ENCODE measurements at places on chromosomes 6 and 20.

GRCh38 chr20:60446267-60447111, 488.3 kb downstream of the CDH26 start:
- no peak for DNase-seq

DNA sequence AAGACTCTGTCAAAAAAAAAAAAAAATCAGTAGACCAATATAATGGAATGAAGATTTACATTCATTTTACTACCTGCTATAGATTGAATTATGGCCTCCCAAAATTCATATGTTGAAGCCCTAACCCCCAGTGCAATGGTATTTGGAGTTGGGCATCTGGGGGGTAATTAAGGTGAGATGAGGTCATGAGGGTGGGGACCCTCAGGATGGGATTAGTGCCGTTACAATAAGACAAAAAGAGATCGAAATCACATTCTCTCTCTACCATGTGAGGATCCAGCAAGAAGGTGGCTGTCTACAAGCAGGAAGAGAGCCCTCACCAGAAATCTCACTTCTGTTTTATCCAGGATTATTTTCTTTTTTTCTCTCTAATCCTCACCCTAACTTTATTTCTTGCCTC, 100.6 kb upstream of the LOC128125822 start:
- no peak for DNase-seq

DNA sequence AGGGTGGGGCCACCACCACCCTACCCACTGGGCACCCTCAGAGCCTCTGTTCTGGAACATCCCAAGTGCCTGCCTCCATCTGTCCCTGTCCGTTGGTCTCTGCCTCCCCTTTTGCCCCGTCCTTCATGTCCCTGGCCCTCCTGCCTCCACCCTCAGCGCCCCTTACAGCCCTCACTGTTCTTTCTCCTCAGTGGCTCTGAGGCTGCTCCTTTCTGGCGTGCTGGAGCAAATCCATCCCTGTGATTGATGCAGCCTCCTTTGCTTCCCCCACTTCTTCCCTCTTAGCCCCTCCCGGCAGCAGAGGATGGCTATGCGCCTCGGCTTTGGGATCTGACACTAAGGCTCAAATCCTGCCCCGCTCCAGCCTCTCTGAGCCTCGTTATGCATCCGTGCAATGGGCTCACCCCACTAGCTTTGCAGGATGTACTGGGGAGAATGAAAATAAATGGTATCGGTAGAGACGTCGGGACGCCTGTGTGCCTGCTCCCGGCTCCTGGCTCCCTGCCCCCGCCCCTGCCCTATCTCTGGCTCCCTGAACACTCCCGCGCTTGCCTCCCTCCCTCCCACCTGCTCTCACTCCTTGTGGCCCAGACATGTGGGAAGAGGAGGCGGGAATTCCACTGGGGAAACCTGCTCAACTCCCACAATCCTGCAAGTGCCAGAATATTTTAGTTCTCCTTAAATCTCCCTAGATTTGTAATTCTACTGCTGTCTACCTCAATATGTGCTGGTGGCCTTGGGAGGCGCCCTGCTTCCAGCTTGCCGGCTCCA, 13.1 kb downstream of the VSTM2L start:
- no peak for DNase-seq

DNA sequence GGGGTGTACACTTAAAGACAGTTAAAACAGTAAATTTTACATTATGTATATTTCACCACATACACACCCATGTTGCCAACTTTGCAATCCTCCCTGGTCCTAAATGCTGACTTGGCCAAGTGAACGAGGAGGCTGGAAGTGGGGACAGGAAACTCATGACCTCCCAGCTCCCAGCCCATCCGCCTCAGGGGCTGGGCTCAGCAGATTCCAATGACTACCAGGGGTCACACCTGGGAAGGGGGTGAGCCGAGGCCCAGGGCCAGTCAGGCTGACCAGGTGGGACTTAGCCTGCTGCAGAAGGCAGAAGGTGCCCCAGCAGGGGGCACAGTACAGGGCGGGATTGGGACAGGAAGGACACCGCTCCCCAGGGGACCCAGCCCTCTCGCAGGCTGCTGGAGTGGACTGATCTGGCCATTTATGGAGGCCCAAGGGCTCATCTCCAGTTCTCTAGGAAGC, 2.4 kb downstream of the SIGLEC1 start:
- DNase-seq: no peak

- DNase-seq: no peak
These were observed 537.4 kb downstream of the TENT5A start for GRCh38 chr6:81215092-81215432.

DNA sequence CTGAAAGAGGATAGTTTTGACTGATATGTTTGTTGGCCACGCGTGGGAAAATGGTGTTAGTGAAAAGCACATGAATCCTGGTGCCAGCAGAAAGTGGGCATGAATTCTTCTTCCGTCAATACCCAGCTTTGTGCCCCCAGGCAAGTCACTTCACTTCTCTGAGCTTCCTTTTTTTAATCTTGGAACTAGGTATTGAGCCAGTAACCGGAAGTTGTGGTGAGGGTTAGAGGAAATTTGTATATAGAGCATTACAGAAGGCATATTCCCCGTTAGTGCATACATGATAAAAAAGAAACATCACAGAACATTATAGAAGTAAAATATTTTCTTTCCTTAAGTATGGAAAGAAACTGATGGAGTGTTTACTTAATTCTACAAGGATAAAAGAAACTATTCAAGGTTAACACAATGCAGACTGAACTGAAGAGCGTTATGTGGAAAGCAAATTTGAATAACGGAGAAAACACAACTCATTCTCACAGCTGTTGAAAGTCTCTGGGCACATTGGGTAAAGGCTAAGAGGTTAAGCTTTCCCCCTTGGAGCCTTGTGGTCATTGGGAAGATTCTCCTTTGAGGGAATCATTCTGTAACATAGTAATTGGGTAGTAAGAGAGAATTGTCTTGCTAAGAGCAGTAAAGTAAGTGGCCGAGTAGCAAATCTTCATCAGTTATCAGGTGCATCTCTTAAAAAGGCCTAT, 223.1 kb downstream of the BCAS1 start:
- no peak for DNase-seq

DNA sequence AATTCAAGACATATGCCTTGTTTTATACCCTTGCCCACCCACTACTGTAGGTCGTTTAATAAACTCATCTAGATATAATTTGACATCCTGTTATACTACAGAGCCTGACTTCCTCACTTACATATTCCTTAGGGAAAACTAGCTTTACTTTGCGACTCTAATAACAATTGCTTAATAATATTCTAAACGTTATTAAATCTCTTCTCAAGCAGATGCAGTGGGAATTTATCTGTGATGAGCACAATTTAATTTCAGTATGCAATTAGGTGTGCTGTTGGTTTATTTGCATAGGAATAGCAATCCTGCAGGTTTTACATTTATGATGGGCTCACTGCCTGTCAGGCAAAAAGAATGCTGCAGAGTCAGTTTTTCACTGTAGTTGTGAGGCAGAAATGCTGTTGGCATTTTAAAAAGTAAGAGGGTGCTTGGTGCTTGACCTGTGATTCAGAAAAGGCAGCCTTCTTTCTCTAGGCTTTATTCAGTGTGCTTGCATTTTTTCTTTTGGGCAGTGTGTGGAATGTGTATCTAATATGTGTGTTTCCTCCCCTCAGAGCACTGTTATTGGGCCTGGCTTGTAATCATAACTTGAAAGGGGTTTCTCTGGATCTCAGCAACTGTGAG, 152.3 kb upstream of the SCGN start:
- no peak for DNase-seq

DNA sequence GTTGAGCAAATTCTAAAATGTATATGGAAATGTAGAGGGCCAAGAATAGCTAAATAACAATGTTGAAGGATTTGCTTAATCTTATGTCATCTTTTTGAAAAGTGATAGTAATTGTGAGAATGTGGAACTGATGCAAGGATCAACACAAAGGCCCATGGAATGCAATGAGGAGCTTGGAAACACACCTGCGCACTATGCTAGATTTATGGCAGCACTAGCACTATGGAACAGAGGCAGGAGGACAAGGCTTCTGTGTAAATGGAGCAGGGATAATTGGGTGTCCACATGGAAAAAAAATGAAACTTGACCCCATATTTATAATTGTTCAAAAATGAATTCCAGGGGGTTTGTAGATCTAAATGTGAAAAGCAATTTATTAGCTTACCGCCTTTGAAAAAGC, 298.3 kb downstream of the FARS2 start:
- no peak for DNase-seq

DNA sequence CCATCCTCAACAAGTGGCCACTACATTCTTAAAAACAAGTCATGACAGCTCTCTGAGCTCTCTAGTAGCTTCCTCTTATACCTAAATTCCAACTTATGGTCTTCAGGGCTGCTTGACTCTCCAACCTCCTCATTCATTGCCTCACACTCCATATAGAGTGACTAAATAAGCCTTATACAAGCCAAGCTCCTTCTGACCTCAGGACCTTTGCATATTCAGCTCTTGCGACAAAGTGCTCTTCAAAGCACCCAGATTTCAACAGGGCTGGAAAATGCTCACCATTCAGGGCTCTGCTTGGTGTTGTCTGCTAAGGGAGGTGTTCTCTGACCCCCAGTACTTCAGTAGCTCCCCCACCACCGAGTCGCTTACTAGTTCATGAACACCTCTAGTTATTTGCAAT, 3.7 kb downstream of the TREML2 start:
- DNase-seq: no peak

DNA sequence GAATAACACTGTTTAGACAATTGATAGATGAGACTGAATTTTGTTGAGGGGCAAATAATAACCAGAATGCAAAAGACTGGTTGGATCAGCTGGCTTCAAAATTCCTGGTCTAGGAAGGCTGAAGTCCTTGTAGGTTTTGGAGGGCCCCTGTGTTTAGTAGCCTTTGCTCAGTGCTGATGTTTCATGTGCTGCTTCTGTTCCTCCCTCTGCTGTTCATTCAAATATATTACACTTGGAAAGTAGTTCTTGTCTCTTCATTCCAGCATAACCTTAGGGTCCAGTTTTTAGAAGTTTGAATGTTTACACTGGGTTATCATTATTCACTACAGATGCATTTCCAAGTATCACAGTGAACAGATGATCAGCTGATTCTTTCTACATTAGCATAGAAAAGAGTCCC, 72.5 kb downstream of the FLRT3 start:
- DNase-seq: no peak

DNA sequence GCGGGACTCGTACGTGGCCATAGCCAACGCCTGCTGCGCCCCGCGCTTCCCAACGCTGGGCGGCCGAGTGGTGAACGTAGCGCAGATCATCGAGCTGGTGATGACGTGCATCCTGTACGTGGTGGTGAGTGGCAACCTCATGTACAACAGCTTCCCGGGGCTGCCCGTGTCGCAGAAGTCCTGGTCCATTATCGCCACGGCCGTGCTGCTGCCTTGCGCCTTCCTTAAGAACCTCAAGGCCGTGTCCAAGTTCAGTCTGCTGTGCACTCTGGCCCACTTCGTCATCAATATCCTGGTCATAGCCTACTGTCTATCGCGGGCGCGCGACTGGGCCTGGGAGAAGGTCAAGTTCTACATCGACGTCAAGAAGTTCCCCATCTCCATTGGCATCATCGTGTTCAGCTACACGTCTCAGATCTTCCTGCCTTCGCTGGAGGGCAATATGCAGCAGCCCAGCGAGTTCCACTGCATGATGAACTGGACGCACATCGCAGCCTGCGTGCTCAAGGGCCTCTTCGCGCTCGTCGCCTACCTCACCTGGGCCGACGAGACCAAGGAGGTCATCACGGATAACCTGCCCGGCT, 3.4 kb downstream of the SLC32A1 start:
- DNase-seq: no peak

GRCh38 chr20:23205611-23206041, 119.5 kb upstream of the CD93 start:
- DNase-seq: no peak

GRCh38 chr20:51129147-51129776, 106.4 kb upstream of the KCNG1 start:
- DNase-seq: peak; percentile 8

- DNase-seq: no peak
These were observed 14.3 kb upstream of the RAB5IF start for GRCh38 chr20:36591281-36591680.

GRCh38 chr20:50138120-50138478, 15.4 kb downstream of the PEDS1 start:
- DNase-seq: no peak

GRCh38 chr20:24049081-24049480, 60.5 kb upstream of the GGTLC1 start:
- no peak for DNase-seq

DNA sequence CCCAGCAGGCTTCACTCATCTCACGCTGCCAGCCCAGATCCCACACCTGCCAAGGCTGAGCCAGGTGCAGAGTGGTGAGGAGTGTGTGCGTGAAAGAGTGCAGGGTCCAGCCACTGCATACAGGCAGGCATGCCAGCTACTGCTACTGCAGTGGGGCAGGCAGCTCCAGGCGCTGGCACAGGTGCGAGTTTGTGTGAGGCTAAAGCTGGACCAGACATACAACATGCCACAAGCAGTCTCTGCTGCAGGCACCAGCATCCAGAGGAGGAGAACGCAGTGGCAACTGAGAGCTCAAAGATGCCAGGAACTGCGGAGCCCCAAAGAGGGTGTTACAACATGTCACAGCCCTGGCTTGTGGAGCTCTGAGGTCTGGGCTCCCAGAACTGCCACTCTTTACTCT, 149.8 kb downstream of the EYS start:
- DNase-seq: no peak

- DNase-seq: no peak
These were observed 3.7 kb upstream of the CD2AP start for GRCh38 chr6:47473791-47474346.

DNA sequence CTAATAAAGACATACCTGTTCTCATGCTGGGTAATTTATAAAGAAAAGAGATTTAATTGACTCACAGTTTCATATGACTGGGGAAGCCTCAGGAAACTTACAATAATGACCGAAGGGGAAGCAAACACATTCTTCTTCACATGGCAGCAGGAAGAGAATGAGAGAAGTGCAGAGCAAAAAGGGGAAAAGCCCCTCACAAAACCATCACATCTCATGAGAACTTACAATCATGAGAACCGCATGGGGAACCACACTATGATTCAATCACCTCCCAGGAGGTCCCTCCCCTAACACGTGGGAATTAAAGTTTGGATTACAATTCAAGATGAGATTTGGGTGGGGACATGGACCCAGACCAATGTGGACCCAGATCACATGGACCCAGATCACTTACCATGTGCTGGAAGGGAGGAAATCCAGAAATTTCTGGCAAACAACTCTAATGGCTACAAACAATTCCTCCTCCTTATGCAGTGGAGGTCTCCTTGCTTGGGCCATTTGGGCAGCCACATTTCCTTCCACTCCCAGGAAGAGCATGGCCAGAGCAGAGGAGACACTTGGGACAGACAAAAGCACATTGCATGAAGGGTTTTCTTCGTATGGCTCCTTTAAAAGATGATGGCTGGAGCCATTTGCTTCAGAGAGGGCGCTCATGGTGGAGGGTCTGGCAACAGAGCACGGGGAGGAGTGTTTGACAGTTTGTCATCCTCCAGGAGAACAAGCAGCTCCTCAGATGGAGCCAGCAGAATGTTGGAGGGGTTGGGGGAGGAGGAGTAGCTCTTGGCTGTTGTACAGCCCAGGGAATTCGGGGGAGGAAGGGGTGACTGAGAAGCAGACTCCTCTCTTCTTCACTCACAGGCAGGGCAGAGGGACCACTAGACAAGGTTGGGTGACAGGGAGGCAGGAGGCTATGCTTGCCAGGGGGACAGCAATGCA, 30.4 kb downstream of the SERPINB9 start:
- no peak for DNase-seq

GRCh38 chr6:138052783-138053182, 54.4 kb downstream of the PERP start:
- DNase-seq: no peak

Measured in stimulated activated CD4-positive, alpha-beta T cell treated with anti-CD3 and anti-CD28 coated beads, Interleukin-1b, Interleukin-23, amount 100 ng/mL, for 48 hours (primary cell).